ENCODE measurements at places on chromosomes 11 and 22.

- no peak for DNase-seq
These were observed 26.2 kb downstream of the EHF start for GRCh38 chr11:34647131-34647530.

DNA sequence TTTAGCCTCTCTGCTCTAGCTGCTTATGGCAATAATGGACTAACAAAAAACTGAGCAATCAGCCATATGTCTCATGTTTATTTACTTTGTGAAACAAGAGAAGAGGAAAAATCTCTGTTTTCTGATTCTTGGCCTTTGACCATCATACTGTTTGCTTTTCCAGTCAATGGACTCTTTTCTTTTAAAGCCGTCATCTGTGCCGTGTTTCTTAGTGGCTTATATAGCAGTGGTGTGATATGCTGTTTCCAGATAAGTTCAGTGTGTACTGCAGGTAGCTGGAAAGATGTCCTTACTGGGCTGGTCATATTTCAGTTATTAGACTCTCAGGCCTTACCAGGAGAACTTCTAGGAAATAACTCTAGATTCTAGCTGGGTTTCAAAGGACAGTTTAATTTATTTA is 33.6 kb upstream of the TECTA start:
- peak; percentile 83 for DNase-seq

DNA sequence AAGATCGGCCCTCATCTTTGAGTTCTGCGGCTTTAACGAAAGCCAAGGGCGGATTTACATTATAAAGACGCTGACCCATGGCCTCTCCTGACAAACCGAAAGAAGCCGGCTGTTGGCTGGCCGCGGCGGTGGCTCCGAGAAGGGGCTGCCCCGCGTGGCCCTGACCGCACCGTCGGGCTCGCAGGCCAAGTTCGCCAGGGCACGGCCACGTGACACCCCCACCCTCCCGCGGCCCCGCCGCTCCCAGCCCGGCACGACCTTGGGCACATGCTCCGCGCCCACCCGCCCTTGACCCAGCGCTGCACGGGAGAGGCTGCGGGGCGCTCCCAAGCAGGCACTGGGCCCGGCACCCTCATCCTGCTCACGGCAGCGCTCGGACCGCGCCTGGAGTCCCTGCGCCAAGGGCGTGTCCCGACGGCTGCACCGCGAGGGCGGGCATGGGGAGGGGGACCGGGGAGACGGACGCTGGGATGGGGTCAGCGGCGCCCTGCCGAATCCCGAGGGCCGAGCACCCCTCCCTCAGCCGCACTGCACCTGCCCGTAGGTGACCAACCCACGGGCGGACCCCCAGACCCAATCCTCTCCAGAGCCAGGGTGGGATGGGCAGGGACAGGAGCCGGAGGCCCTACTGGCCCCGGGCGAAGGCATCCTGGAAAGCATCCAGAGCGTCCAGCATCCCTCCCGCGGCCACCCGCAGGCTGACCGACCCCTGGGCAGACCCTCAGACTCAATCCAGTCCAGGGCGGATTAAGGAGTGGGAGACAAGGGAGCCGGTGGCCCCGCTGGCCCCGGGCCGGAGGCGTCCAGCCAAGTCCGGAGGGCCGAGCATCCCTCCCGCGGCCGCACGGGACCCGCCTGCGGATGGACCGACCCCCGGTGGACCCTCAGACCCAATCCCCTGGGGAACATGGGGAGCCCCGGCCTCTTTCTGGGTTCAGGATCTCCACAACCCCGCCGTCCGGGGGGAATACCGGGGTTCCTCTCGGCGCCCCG is 759 bp downstream of the CPT1A start:
- peak; percentile 14 for DNase-seq

- DNase-seq: peak; percentile 29
These were observed 444.4 kb downstream of the DLG2 start for GRCh38 chr11:85182441-85183387.

- DNase-seq: peak; percentile 83
These were observed at the start of gene ATG16L2 for GRCh38 chr11:72814286-72815109. Gene ATG16L2, plus strand, starts transcription at chr11:72814411. Its CDS starts 35 bp downstream, at chr11:72814446.

GRCh38 chr11:102840018-102840417 is 3.4 kb downstream of the MMP3 start:
- DNase-seq: no peak

DNA sequence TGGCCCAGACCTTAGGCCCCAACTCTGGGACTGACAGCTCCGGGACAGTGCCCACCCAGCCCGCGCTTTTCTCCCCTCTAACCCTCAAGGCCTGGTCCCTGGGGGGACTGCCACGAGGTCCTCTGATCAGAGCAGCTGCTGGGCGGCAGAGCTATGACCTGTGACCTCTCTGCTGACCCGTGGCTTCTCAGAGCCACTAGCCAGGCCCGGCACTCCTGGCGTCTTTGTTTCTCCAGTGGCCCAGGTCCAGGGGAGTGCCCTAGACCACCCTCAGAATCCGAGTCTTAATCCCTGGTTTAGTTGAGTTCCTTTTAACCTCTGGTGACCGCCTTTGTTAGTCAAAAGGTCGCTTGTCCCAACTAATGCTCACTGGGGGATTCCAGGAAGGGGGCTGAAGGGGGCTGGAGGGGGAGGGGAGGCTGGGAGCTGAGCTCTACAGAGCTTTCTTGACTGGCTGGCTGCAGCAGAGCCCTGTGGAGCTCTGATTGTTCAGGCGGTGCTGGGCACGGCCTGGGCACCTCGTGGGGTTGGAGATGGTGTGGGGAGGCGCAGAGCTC is 1.2 kb downstream of the FBLN1 start:
- no peak for DNase-seq

- peak; percentile 47 for DNase-seq
These were observed 178.0 kb downstream of the DSCAML1 start for GRCh38 chr11:117618982-117619355.

DNA sequence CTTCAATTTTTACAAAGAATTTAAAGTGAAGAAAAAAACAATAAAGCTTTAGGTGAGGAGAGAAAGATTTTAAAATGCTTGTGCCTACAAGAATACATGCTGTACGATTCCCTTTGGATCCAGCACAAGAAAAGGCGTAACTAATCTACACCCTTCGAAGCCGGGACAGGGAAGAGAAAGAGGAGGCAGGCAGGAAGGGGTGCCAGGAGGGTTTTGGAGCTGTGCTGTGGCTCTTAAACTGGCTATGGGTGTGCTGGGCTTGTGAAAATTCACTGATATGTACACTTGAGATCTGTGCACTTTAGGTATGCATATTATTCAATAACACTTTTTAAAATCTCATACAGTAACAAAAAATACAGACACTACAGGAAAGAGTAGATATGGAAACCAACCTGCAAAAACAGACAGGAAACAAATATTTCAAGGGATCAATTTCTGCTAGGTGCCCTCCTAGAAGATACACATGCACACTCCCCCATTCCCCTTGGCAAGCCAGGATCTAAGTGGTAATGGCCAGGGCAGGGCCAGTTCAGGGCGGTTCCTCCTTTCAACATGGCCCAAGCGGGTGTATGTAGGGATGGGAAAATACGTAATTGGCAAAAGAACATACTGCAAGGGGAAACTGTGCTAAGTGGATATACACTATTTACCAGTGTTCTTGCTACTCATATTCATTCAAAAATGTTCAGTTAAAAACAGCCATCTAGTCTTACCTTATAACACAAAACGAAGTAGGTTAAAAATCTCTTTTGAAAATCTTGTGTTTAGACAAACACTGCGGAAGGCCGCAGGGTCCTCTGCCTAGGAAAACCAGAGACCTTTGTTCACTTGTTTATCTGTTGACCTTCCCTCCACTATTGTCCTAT is 54.2 kb downstream of the PACSIN2 start:
- DNase-seq: no peak

DNA sequence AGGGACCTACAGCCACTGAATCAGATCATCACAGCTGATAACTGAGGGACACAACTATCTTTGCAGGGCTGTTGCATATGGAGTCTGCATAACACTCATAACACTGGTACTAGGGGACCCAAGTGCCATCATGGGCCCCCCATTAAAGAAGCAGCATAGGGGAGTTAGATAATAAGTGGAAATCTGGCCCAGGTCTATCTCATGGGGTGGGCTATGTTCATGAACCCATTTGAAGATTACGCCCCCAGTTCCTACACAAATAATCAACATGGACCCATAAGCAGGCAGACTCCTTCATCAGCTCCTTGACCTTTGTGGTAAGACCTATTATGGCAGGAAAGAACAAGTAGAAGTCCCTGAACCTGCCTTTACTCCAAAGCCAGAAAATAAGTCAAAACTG is 48.8 kb downstream of the ASCL2 start:
- no peak for DNase-seq

DNA sequence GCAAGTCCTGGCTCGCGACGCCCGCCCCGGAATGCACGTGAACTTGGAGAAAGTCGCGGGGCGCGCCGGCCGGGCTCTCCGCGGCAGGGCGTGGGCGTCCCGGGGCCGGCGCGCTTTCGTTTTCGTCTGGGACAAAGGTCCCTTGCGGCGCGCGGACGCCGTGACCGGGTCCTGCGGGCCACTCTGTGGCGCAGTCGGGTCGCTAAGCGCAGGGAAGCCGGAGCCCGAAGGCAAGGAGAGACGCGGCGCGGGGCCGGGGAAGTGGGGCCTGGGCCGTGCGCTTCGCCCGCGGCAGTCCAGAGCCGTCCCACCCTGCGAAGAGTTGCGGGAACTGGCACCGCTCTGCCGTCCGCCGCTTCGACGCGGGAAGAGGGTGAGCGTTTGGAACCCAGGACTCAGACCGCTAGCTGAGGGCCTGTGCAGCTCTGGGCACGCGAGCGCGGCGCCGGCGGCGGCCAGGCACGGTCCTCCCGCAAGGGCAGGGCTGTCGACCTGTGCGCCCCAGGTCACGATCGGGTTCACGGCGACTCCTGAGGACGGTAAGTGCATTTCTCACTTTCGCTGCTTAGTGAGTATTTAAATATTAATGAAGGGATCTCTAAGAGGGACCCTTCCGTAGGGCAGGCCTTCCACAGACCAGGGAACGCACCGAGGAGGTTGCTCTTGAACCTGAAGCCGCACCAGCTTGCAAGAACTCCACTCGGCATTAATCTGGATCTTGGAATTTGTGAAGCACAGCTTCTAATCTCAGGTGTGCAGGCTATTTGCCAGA is 78.0 kb upstream of the PPARA start:
- no peak for DNase-seq

GRCh38 chr11:64989416-64989815 is 7.4 kb downstream of the BATF2 start:
- no peak for DNase-seq

GRCh38 chr22:24948356-24949202 is 2.1 kb upstream of the LHFPL7 start:
- no peak for DNase-seq

- no peak for DNase-seq
These were observed 2.1 kb upstream of the BARX2 start for GRCh38 chr11:129373489-129373953.

DNA sequence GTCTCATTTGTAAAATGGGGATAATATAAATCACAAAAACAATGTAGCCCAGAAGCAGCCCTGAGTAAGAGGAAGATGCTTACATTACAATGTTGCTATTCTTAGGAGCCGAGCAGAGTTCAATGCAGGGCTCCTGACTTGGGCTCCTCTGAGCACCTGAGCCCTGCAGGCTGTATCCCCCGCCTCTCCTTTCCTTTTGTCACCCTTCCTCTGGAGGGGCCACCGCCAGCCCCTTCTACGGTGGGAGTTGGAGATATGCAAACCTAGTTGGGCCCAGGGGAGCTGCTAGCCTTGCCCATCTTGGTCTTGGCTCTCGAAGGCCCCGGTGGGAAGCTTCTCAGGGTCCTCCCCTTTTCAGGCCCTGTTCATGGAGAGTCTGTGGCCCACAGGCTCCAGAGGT is 8.4 kb upstream of the CSNK1E start:
- no peak for DNase-seq

DNA sequence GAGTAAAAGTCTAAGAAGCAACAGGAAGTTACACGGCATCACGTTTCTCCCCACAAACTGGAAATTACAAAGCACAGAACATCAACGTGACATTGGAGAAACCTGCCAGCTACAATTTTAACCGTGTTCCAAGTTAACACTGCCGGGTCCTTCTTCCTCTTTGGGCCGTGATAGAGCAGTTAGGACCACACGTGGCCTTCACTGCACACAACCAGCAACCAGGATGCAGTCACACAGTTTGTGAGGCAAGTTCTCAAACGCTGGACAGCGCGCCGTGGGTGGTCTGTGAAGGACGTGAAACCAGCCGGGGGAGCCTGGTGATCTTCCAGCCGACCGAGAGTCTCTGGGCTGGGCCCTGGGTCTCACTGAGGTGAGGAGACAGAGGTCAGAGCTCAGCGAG is 14.6 kb downstream of the C11orf21 start:
- DNase-seq: no peak

DNA sequence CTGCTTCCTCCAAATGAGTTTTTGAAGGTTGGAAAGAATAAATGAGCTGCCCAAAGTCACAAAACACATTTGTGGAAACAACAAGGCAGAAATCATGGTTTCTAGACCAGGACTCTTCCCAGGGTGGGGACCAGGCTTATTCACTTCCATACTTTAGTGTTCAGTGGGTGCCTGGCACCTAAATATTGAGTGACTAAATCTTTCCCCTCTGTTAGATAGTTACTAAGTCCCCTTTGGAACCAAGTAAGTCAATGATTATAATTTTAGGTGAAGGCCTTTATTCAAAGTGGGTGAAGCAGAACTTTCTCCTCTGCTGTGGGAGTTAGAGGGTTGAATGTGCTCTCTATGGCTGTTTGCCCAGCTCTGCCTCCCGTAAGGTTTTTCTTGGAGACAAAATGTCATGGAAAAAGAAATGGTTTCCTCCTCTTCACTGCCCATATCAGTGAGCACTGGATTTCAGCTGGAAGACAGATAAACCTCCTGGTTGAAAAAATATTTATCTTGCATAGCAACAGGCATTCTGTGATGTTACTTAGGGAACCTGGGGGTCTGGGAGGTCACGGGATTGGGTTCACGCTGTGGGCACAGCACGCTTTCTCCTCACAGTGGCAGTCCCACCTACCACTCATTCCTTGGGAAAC is 117.8 kb downstream of the CCDC81 start:
- no peak for DNase-seq

- DNase-seq: no peak
These were observed 2.2 kb downstream of the ZNF143 start for GRCh38 chr11:9462806-9463537.

- DNase-seq: no peak
These were observed 856.4 kb downstream of the LRRC4C start for GRCh38 chr11:40602866-40603552.

DNA sequence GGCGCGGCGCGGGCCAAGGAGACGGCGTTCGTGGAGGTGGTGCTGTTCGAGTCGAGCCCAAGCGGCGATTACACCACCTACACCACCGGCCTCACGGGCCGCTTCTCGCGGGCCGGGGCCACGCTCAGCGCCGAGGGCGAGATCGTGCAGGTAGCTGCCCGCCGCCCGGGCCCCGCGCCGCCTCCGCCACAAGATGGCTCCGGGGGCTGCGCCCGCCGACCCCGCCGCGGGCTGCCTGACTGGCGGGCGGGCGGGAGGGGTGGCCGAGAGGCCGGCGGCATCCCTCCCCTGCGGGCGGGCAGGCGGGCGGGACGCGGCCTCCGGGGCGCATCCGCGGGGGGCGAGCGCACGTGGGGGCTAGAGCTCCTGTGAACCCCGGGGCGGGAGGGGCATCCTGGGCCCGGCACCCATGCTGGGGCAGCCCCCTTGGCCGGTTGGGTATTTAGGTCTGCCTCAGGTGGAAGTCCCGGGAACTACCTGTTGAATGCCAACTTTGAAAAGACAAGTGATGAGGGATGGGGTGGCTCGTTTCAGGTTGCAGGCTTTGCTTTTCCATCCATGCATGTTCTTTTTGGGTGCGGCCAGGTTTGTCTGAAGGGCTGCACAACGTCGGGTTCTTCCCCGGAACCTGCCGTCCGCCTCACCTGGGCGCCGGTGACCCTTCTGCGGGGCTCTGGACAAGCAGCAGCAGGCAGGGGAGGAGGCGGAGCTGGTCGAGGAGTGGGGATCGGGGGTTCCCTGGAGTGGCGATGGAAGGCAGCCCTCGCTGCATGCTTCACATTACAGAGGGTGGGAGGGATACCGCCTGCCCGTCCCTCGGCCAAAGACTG is 760 bp downstream of the ZNRF3 start:
- DNase-seq: peak; percentile 13

- DNase-seq: no peak
These were observed 115.1 kb downstream of the ARFGAP2 start for GRCh38 chr11:47061429-47062178.
